ENCODE measurements at places on chromosomes 13 and 19. TPM values are rescaled to one million over a fixed set of nuclear protein-coding genes. Genes with fewer than 3 reads are reported as not detected.

- no peak overlapping the region for H3K27ac ChIP-seq
- DNase-seq = no peak
- no peak overlapping the region for H3K4me3 ChIP-seq
- no peaks in the 10 kb centered on the region for H3K27me3 ChIP-seq
- peaks cover 22% of the 10 kb centered on the region for H3K4me1 ChIP-seq
These were observed 23.5 kb downstream of the CEACAM16 start for GRCh38 chr19:44722131-44723121.

GRCh38 chr19:2451138-2451537, 5.6 kb downstream of the LMNB2 start:
- H3K27ac ChIP-seq = no peak overlapping the region
- no peak overlapping the region for H3K4me3 ChIP-seq
- peaks cover 7% of the 10 kb centered on the region for H3K36me3 ChIP-seq
- no peaks in the 10 kb centered on the region for H3K27me3 ChIP-seq
- H3K4me1 ChIP-seq = peaks cover 43% of the 10 kb centered on the region

- no peaks in the 10 kb centered on the region for H3K27me3 ChIP-seq
- H3K4me1 ChIP-seq = no peaks in the 10 kb centered on the region
- H3K36me3 ChIP-seq = no peaks in the 10 kb centered on the region
- H3K4me3 ChIP-seq = no peak overlapping the region
- DNase-seq = peak; percentile 16
These were observed 517.2 kb upstream of the SLITRK1 start for GRCh38 chr13:84399320-84400085.

GRCh38 chr19:43438291-43439031, 23.8 kb downstream of the TEX101 start:
- H3K27me3 ChIP-seq = no peaks in the 10 kb centered on the region
- no peaks in the 10 kb centered on the region for H3K36me3 ChIP-seq
- H3K4me1 ChIP-seq = peaks cover 9% of the 10 kb centered on the region
- peak overlapping the region; percentile 39 for H3K27ac ChIP-seq
- peak; percentile 86 for DNase-seq

CCNE1 gene
- 18.0 TPM for total RNA-seq

All from muscle of leg (tissue), 16 donors.